Stimulated activated naive CD8-positive, alpha-beta T cell treated with anti-CD3 and anti-CD28 coated beads, Interleukin-15, Interleukin-2, amounts not matched to agents 100 U/mL and 50 U/mL, for 24 hours (primary cell): ENCODE measurements at places on chromosomes 5 and 9.
A peak's percentile ranks its signal among the peaks of the same experiment; 100 is the strongest.

DNA sequence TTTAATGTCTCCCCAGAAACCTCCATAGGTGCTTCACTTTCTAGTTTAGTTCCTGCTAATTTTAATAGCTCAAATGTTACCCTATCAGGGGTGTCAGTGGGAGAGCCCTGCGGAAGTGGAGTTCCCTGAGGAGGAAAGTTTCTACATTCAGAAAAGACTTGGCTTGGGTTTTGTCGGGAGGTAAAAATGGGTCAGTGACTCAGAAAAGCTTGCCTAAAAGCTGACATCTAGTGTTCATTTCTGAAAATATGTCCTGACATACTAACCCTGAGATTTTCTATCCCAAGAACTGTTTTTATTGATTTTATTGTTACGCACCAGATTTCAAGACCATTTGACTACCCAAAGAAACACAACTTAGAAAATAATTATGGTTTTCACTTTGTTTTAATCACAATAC is 40.9 kb upstream of the GLDC start:
- no peak for DNase-seq

DNA sequence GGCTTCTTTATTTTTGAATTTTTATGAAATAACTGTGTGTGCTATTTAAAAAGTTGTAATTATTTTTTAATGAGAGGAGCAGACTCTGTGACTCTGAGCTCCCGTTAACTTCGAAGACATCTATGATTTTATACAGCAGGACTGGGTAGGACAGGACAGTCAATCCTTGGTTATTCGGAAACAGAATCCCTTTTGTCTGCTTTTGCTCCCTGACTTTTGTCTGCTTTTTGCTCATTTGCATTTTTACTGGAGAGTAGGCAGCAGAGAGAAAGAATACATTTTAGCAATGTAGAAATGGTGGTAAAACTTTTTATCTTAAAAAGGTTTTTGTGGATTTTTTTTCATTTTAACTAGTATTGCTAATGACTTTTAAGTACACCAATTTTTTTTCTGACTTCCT is 303.6 kb downstream of the ARHGAP26 start:
- DNase-seq = no peak

GRCh38 chr9:97900738-97901565 is 21.3 kb downstream of the TRMO start:
- DNase-seq = no peak

DNA sequence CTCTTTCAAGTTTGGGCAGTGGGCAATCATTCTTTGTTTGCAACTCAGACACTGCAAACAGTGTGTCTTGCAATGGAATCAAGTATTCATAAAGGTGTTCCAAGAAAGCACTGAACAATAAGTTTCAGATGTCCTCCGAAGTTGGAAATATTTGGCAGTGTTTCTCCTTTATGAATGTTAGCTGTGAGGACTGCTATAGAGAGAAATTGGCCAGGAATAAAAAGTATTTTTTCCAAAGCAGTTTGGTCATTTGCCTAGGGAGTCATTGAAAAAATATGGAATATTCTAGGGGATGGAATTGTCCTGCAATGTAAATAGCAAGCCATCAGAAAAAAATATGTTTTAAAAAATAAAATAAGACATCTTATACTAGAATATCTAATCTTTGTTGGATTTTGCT is 688.6 kb upstream of the SEMA6A start:
- DNase-seq = no peak

DNA sequence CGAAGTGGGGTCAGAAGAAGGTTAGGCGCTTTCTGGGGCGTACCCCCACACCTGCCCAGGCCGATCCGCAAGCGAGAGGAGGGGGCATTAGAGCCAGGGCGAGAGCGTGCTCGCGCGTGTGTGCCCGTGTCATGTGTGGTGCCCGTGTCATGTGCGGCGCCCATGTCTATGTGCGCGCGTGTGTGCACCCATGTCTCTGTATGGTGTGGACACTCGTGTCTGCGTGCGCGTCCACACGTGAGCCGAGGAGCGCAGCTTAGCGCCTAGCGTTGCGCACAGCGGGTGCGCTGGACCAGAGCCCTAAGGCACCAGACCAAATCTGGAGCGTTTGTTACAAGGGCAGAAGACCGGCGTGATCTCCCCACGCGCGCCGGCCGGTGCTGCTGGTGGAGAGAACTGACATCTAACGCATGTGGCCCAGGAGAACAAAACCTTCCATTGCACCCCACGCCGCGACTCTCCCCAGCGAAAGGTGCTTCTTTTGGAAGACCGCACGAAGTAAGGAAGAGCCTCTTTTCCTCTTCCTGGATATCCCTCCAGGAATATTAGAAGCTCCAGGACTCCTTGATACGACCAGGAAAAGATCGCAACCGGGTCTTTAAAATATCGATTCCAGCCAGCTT is 644 bp downstream of the NIM1K start:
- DNase-seq = peak; percentile 42

DNA sequence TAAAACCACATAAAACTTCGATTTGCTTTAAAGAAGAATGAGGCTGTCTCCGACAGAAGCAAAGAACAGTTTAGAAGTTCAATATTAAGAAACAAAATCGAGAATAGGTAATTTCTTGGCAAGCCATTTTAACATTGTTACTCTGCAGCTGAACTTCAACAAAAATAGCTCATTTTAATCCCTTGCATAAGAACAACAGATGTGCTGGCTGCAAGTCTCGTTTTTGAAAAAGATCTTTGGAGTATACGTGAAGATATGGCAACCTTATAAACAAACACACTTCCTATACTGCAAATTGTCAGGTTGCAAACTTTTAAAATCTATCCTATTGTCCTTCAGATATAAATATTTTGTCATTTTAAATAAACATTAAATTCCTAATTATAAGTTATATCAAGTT is 71.5 kb downstream of the FBN2 start:
- DNase-seq = no peak

- DNase-seq = no peak
These were observed 14.7 kb downstream of the FOCAD start for GRCh38 chr9:20698782-20699181.

DNA sequence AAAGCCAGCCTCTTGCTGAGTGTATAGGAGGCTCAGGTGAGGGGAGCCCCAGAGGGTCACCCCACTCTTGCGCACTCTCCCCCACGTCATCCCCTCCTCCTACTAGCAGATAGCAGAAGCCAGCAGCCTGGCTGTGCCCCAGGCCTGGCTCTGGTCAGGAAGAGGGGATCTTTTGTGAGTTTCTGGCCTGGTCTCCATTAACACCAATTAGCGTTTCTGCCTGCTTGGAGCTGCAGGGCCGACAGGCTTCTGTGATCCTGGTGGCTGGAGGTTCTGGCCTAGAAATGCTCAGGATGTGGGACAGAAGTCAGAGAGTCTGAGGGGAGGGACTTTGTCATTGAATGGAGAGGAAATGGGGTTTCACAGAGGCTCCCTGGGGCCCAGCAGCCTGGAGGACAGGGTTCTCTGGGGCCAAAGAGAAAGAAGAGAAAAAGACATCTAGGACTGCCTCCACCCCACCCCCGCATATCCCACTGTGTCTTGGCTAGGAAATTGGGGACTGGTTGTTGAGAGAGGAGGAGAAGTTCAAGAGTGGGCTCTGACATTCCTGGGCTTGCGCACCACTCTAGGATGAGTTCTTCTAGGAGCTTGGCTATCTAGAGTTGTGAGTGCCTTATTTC is 47.5 kb upstream of the ARAP3 start:
- no peak for DNase-seq

- no peak for DNase-seq
These were observed 4.2 kb downstream of the ADAM19 start for GRCh38 chr5:157571357-157571827.

- DNase-seq = no peak
These were observed 140.8 kb upstream of the RASA1 start for GRCh38 chr5:87126869-87127268.

DNA sequence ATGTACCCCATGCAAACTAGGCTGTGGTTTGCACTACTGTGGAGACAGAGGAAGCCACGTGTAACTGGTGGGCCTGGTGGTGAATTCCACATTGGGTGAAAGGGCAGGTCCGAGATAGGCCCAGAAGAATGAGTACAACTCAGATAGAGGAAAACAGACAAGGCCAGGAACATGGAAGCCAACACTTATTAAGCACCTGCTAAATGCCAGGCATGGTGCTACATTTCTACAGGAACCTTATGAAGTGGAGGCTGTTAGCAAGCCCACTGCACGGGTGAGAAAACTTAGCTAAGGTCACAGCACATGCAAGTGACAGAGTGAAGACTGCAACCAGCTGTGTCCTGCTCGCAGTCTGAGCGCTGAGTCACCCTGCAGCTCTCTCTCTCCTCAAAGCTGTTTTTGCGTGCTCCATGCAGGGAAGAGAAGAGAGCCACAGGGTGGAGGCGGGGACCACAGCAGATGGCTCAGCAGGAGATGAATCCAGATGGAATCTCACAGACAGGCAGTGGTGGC is 65.5 kb upstream of the SPTLC1 start:
- no peak for DNase-seq

DNA sequence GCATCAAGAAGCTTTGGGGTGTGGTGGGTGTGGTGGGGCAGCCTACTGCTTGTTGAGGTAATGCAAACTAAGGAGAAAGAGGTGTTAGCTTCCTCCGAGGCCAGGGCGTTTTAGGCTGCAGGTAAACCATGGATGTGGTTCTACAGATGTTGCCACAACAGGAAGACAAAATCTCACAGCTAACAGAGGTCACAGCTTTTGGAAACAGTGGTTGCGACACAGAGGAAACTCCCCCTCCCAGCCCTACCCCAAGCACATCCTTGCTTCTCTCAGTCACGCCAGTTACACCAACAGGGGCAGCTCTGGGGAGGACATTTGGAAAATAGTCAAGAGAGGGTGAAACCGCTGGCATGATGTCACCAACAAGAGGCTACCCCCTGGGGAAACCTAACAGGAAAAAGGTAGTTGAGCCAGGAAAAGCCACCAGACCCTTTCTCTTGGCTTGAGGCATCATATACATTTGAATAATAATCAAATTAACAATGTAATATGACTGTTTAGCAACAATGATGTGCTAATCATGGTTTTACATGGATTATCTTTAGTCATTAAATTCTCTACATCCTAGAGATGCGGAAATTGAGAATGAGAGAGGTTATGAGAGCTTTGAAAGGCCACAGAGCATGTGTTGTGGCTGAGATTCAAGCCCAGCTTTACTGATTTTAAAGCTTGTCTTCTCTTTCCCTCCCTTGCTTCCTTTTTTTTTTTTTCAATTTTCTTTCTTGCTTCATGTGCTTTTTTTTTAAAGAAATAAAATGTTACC is 82.2 kb upstream of the IL12B start:
- peak; percentile 74 for DNase-seq

DNA sequence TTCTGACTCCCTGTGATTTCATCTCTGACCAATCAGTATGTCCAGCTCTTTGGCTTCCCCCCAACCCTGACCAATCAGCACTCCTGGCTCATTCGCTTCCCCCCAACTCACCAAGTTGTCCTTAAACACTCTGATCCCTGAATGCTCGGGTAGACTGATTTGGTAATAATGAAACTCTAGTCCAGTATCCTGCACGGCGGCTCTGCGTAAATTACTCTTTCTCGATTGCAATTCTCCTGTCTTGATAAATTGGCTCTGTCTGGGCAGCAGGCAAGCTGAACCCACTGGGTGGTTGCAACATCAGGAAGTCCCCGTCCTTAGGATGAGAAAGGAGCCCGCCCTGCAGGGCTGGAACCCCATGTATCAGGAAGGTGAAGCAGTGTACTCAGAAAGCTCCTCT is 10.4 kb downstream of the FCN2 start:
- no peak for DNase-seq

- no peak for DNase-seq
These were observed 800.4 kb upstream of the DMAC1 start for GRCh38 chr9:8599937-8600336.

DNA sequence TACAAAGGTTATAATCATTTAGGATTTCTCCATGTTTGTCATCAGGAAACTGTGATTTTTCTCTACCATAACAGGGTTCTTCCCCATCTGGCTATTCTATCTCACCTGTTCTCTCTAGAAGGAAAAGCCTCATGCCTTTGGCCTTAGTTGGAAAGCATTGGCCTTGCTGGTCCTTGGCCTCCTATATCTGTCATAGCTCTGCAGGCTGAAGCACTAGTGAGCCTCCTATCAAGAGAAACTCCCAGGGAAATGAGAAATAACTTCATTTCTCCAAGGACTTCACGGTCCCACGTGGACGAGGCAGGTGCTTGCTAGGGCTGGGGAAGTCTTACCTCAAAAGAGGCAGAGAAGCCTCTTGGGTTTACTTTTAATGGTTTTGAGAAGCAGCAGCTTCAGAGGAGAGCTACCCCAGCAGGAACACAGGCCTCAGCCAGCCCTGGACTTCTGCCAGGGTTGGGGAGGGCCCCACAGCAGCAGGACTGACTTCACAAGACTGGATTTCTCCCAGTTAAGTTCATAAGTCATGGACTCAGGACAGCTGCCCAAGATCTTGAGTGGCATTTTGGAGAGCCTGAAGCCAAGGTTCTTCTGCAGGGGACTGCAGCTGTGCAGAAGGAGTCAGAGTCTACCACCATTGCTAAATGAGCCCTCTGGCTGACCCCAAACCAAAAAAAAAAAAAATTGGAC is 15.8 kb upstream of the PSAT1 start:
- DNase-seq = no peak

GRCh38 chr9:111630182-111630963 is 761 bp upstream of the DNAJC25 start:
- no peak for DNase-seq

DNA sequence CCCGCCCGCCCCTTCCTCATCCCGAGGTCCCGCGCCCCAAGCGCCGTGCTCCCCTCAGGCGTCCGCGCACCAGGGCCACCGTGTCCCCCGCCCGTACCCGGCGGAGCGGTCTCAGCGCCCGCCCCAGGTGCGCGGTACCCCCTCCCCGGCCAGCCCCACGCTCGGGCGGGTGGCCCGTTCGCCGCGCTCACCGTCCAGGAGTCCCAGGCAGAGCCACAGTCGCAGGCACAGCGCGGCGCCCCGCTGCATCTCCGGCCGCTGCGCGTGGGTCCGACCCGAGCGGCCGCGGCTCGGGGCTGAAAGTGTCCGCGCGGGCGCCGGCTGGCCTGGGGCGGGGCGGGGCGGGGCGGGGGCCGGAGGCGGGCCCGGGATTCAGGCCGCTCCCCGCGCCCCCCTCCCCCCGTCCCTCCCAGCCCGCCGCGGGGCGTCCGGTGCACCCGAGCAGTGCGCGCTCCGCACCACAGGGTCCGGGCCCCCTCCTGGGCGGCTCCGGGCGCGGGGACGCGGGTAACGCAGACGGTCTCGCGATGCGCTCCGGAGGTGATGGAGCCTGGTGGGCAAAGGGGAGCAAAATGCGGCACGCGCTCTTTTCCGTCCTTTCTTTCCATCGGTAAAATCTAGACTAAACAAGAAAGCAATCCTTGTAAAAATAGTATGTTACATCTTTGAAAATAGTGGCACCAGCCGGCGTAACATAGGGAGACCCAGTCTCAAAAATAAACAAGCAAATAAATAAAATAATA is at the start of gene FLT4:
Gene FLT4 (minus strand): TSS at position 304 of the 743 bp plus-strand sequence. CDS start 55 bp downstream, at position 249.
- DNase-seq = no peak

DNA sequence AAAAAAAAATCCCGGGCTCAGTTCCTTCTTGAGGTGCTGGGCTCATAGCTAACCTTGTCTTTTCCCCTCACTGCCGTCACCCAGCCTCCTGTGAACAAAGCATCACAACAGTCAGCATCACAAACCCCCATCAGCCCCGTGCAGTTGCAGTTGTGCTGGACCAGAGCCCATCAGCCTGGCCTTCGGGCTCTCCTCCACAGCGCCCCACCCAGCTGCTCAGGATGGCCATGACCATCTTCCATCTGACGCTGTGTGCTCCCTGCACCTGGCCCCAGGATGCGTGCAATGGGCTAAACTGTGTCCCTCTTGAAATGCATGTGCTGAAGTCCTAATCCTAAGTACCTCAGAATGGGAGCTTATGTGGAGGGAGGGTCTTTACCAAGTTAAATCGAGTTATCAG is 48.1 kb downstream of the NSUN2 start:
- DNase-seq = no peak

- no peak for DNase-seq
These were observed 54.7 kb upstream of the SMARCA2 start for GRCh38 chr9:1960342-1961042.
